Astrocyte of the cerebellum (primary cell): ENCODE measurements at places on chromosomes 2 and 18.

GRCh38 chr2:42859791-42860190 lies 67.4 kb upstream of the HAAO start:
- no peak for DNase-seq

- no peak for DNase-seq
These were observed 44.2 kb upstream of the FZD5 start for GRCh38 chr2:207813942-207814341.

- DNase-seq: no peak
These were observed 441.7 kb downstream of the RNF144A start for GRCh38 chr2:7358865-7359447.

- DNase-seq: no peak
These were observed 127.6 kb upstream of the SERPINE2 start for GRCh38 chr2:224166654-224167053.

GRCh38 chr2:121735518-121736074 lies 1.1 kb downstream of the NIFK start:
- DNase-seq: no peak
